GM12892 (cell line): ENCODE measurements at places on chromosomes 5 and 9.

DNA sequence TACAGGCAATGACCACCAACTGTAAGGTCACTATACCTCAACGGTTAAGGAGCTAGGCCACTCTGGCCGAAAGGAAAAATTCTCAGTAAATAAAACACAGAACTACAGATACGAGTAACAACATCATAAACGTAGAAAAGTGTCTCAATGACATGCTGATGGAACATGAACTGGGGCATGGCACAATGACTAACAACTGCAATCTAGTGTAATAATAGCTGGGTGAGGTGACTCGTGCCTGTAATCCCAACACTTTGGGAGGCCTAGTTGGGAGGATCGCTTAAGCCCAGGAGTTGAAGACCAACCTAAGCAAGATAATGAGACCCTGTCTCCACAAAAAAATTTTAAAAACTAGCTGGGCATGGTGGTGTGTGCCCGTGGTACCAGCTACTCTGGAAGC is 9.8 kb upstream of the RAPGEF6 start:
- DNase-seq: no peak

DNA sequence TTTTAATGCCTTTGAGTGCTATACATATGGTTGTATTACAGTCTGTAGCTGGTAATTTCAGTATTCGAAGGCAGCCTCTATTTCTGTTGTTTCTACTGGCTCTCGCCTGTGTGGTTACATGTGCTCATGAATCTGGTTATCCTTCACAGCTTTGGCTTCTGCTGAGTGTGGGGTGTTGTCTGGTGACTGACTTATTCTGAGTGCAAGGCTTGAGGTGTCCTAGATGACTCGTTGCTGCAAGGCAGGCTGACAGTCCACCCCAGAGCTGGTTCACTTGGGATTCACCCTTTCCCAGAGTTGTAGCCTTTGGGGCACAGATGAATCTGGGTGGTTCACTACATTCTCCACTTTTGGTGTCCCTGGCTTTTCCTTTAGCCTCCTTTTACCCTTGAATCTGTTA is 41.4 kb downstream of the PDE8B start:
- DNase-seq: no peak

GRCh38 chr5:139701056-139701741 is 53.0 kb downstream of the CXXC5 start:
- DNase-seq: no peak

DNA sequence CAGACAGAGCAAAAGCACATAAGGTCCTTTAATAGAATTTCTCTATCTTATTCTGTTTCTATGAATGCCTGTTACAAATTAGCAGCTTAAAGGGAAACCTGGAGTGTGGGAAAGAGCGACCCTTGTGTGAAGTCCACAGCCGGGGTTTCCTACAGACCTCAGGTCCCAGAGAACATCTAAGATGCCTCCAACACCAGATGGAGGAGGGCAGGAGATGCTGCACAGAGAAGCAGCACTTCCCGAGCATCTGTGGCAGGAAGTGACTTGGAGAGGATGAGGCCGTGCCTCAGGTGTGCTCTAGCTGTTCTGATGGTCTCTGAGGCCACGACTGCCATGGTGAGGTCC is 26.8 kb downstream of the IRF1 start:
- DNase-seq: no peak

DNA sequence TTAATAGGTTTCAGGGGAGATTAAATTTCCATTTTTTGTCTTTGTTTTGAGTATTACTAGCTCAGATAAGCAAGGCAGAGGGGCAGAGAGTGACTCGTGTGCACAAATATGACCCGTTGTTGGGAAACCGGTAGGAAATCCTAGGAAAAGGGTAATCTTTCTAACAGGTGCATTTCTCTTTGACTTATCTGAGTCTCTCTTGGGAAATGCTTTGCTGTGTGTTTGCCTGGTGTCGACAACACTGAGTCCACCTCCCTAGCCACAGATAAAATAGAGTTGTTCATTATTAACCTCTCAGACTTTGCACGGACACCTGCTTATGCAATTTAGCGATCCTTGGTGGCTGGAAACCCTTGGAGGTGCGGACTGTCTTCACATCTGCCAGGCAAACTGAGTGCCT is 164.2 kb downstream of the FGF1 start:
- DNase-seq: no peak

GRCh38 chr5:168318240-168318639 is 26.8 kb downstream of the WWC1 start:
- no peak for DNase-seq

DNA sequence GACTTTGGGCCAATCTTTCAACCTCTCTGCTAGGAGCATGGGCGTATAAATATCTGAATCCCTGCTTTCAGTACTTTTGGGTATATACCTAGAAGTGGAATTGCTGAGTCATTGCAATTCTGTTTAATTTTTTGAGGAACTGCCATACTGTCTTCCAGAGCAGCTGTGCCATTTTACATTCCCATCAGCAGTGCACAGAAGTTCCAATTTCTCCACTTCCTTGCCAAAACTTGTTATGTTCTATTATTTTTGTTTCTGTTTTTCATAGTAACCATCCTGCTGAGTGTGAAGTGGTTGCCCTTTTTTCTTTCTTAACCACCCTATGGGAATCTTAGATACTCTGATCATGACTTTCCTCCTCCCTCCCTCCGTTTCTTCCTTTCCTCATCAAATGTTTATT is 11.1 kb upstream of the CCIN start:
- no peak for DNase-seq

- DNase-seq: no peak
Observed at GRCh38 chr9:5760338-5760737, 72.6 kb downstream of the ERMP1 start.

DNA sequence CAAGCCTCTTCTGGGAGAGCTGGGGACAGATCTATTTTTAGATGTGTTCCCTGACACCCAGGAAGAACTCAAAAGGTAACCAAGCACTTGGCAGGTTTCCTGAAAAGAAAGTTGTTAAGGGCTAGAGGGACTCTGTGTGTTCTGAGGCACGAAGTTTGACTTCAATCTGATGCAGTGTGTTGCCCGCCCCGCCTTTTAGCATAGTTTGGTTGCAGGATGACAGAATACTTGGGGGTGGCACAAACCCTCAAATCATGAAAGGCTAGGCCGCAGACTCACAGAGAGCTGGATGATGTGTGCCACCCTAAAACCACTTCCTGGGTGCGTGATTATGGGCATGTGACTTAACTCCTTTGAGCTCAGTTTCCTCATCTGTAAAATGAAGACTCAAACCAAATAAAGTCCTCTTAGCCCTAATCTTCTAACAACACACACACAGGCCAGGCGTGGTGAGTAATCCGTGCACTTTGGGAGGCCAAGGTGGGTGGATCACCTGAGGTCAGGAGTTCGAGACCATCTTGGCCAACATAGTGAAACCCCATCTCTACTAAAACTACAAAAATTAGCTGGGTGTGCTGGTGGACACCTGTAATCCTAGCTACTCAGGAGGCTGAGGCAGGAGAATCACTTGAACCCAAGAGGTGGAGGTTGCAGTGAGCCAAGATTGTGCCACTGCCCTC is 12.8 kb upstream of the NDFIP1 start:
- no peak for DNase-seq

DNA sequence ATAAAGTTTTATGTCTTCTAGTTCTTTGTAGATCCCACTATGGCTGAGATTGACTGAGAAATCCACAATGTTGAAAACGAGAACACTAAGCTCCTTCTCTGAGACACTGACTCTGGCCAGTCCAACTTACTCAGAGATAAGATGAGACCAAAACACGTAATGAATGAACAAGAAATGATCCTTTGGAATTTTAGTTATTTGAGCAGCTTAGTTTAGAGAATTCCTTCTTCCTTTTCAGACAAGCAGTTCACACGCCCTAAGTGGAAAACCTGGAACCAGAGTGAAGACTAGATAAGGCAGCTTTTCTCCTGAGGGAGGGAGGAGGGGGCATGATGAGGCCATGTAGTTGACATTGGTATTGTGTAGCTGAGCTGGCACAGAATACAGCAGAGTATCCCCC is 139.6 kb downstream of the GABRB2 start:
- DNase-seq: no peak

- DNase-seq: no peak
Observed at GRCh38 chr9:136365775-136366222, 2.3 kb upstream of the DNLZ start.

GRCh38 chr5:84130006-84130580 is 254.6 kb downstream of the EDIL3 start:
- DNase-seq: no peak

DNA sequence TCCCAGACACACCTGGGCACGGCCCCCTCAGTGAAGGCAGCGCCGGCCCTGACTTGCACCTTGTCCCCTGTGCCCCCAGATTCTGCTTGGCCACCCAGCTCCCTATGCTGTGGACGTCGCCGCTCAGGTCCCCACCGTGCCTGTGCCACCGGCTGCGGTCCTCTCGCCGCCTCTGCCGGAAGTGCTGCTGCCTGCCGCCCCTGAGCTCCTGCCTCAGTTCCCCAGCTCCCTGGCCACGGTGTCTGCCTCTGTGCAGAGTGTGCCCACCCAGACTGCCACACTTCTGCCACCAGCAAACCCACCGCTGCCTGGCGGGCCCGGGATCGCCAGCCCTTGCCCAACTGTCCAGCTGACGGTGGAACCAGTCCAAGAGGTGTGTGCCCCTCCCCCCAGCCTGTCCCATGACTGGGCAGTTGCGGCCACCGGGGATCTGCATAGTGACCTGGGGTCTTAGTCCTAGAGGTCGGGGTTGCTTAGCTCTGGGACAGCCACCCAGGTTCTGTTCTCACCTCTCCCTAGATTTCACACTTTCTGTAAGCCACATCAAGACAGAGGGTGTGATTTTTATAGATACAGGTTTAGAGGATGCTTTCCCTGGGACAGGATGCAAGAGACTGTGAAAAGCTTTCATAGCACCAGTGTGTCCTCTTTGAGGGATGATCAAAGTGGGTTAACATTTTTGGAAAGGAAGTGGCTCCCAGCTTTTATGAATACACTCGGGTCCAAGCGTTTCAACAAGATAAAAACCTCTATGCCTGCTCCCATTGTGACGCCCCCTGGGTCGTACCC is 78.0 kb downstream of the WNK2 start:
- no peak for DNase-seq

DNA sequence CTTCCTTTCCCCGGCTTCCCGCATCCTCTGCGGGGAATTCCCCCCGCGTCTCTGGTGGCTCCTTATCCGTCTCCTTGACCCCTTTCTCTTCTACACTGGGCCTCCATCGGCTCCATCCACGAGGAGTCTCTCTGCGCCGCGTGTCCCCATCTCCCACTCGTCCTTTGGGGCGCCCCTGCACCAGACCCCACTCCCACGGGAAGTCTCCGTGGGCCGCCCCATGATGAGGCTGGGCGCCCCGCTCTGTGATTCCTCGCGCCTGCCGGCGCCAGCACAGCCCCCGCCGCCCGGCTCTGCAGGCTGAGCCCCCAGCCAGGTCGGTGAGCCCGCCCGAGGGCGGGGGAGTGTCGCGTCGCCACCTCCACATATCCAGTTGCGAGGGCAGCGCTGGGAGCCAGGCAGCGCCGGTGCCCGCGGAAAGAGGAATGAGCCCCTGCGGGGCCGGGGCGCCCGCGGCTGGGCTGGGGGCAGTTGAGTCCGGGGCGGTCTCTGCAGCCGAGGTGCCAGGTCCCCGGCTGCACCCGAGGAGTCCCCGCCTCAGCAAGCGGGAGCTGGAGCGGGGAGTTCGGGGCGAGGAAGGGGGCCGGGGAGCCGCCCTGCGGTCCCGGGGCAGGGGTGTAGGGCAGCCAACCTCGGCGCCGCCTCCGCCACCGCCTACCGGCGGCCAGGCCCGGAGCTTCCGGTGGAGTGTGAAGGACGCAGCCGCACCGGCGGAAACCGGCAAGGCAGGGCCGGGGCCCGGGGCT is 2.1 kb upstream of the TRAF1 start:
- peak; percentile 67 for DNase-seq

DNA sequence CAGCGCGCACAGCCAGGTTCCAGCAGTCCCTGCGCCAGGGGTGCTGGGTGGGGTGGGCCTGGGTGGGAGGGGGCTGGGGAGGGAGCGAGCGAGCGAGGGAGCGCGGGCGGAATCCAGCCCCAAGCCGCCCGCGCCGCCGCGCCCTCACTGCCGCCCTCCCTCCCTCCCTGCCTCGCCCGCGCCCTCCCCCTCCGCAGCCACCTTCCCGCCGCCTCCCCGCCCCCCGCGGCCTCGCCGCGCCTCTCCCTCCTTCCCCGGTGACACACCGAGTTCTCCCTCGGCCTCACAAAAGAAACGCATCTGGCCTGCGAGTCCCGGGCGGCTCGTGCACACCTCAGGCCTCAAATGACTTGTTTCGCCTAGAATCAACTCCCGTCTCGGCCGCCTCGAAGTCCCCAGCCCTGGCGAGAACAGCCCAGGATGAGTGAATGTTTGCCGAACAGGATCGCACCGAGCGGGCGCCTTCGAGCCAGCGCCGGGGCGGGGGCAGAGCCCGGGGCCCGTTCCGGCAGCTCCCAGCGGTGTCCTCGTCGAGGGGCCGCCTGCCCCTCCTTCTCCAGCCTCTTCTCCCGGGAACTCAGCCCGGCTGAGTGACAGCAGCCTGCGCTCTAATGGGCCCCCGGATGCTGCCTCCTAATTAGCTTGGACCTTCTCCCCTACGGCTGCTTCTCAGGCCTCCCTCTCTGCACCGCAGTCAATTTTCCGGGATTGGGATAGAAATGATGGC is 371 bp upstream of the PITX1 start:
- no peak for DNase-seq

- DNase-seq: no peak
Observed at GRCh38 chr5:887947-888637, 4.5 kb downstream of the BRD9 start.

- DNase-seq: no peak
Observed at GRCh38 chr5:102498271-102499034, at the start of gene SLCO6A1. SLCO6A1 (minus strand) TSS chr5:102499001; CDS start chr5:102498844, 157 bp downstream.

DNA sequence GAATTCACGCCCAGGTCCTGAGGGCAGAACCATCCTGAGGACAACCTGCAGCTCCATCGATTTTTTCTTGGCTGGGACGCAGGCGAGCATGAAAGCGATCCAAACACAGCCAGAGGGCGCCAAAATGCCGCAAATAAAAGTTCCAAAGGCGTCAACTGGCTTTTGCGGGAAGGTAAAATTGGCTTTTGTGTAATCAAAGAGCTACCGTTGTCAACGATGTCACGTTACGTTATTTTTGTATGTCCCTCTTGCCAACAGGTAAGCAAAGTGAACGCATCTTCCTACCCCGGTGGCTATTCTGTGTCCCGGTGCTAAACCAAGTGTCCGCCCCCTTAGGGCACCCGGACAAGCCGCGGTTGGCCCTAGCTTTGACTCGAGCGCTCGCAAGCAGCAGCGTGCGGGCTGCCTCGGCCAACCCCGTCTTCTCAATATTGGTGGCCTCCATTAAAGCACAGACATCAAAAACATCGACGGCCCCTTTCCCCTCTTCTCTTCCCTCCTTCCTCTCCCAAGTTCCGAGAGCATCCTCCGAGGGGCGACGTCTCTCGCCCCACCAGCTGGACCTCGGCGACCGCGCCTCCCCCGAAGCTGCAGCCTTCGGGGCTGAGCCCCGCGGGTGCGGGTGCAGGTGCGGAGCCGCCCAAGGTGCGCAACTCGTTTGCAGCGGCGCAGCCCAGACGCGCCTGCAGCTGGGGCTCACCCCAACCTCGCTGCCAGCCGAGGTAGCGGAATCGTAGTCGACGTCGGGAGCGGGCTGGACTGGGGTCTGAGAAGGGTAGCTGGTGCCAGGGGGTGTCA is 1.1 kb upstream of the BASP1 start:
- DNase-seq: peak; percentile 38
